ENCODE measurements at places on chromosomes 13 and 19.

- DNase-seq: no peak
Measured at GRCh38 chr19:17889609-17890214, 18.0 kb downstream of the SLC5A5 start.

- no peak for DNase-seq
Measured at GRCh38 chr13:37685206-37685605, 86.6 kb upstream of the POSTN start.

GRCh38 chr13:93146584-93147297 lies 79.9 kb upstream of the GPC6 start:
- no peak for DNase-seq

- no peak for DNase-seq
Measured at GRCh38 chr19:47032171-47032811, 12.7 kb downstream of the NPAS1 start.

GRCh38 chr19:55679343-55680257 lies 4.6 kb downstream of the EPN1 start:
- no peak for DNase-seq

DNA sequence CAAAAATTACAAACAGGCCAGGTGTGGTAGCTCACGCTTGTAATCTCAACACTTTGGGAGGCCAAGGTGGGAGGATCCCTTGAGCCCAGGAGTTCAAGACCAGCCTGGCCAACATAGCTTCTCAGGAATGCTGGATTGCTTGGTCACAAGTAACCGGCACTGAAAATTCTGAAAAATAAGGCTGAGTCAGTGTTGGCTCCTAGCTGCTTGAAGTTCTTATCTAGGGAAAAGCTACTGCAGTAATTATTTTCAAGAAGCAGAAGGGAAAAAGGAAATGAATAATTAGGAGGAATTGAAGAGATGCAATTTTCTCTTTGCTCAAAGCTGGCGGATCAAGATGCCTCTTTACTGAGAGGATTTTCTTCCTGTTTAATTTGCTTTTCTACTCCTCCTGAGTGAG lies 75.0 kb upstream of the GTF3A start:
- no peak for DNase-seq

DNA sequence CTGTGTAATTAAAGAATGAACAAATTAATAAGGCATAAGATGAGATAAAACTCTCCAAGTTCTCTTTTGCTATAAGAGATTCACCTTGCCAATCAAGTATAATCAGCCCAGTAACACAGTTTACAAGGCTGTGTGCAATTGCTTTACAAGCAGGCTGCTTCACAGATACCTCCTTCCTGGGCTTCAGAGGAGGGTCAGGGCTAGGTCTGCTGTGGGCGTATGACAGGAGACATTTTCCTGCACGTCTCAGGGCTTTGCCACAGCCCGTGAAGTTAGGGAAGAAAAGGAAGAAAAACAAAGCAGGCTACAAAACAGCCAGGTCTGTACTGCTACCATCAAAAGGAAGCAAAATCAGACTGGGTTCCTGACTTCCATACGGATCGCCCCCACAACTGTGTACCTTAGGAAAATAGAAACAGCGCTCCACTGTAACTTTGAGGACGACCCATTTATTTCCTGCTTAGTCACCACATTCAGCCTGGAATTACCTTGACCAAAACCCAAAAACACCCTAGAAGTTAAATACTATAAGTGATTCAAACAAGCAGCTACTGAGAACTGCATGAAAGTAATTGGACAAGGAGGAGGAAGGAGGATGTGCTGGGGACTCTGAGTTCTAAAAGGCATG lies 12.4 kb downstream of the EFNB2 start:
- DNase-seq: no peak

- no peak for DNase-seq
Measured at GRCh38 chr13:109998684-109999533, 212.5 kb upstream of the IRS2 start.

DNA sequence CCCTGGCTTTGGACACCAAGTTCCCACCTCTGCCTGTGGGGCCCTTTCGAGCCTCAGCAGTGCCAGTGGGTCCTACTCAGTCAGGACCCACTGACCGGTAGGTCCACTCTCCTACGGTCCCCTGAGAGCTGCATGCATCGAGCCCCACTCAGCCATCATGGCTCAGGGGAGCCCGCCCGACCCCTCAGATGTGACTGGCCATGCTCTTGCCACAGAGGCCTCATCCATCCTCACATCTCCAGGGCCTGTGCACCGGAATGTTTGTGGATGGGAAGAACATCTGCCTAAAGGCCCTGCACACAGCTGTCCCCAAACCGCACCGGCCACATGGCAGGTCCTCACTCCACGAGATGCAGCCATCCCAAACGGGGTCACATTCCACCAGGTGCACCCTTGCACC lies 52.6 kb upstream of the C13orf46 start:
- no peak for DNase-seq

DNA sequence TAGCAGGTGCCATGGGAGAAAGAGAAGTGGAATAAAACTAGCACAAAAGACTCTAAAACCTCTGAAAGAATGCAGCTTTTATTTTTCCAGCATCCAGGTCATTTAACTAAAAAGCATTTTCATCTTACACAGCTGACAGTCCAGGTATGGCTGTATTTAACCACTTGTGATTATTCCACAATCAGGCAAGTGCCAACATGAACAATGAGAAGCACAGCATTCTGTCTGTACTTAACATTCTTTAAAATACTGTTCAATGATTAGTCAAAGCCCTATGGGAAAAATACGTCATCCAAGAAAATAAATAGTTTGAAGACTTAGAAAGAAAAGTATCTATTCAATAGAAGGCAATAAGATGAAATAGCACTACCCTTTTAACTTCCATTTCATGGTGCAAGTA lies 246.9 kb downstream of the LIG4 start:
- no peak for DNase-seq

- DNase-seq: no peak
Measured at GRCh38 chr19:49874503-49875157, 2.5 kb downstream of the AKT1S1 start.

GRCh38 chr19:38743394-38744297 lies 628 bp downstream of the CAPN12 start:
- DNase-seq: no peak

- no peak for DNase-seq
Measured at GRCh38 chr13:109840201-109840892, 54.0 kb upstream of the IRS2 start.

DNA sequence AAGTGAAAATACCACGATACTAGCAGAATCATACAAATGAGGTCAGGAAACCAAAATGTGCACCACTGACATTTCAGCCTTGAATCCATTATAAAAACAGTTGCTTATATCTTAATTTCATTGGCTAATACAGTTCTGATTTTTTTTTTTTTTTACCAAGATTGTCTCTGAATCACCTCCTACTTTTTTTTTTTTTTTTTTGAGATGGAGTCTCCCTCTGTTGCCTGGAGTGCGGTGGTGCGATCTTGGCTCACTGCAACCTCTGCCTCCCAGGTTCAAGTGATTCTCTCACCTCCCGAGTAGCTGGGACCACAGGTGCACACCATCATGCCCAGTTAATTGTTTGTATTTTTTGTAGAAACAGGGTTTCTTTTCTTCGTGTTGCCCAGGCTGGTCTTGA lies 270.2 kb downstream of the LMO7 start:
- no peak for DNase-seq

DNA sequence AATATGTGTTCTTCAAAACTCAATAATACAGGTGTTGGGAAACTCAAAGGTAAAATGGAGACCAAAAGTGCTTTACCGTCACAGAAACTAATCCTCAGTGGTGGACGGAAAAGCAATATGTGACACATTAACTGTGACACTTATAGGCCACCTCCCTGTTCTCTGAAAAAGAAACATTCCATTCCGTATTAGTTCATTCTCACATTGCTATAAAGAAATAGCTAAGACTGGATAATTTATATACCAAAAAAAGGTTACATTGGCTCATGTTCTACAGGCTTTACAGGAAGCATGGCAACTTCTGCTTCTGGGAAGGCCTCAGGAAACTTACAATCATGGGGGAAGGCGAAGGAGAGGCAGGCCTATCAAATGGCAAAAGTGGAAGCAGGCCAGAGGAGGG lies 435.3 kb upstream of the HTR2A start:
- no peak for DNase-seq

DNA sequence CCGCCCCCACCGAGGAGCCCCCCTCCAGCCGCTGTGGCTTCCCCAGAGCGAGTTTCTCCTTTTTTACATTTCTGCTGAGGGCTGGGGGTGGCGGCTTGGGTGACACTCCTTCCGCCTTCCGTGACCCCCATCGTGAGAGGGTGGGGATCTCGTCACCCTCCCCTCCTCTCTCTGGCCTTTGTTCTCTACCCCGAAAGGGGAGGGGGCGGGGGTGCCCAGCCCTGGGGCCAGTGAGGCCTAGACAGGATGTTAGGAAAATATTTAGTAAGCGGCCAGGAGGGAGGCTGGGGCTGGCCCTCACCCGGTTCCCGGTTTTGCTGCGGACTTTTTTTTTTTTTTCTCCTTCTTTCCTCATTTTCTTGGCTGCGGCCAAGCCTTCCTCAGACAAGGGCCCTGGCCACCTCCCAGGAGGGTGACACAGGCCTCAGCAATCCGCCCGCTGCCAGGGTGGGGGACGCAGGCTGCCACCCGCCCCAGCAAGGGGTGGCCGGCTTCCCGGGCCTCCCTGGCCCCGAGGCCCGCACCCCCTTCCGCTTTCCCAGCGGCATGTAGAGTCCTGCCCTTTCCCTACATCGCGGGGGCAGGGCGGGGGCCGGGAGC lies 3.9 kb downstream of the MIDN start:
- peak; percentile 91 for DNase-seq

GRCh38 chr13:26324867-26325266 lies 70.9 kb downstream of the CDK8 start:
- DNase-seq: no peak

DNA sequence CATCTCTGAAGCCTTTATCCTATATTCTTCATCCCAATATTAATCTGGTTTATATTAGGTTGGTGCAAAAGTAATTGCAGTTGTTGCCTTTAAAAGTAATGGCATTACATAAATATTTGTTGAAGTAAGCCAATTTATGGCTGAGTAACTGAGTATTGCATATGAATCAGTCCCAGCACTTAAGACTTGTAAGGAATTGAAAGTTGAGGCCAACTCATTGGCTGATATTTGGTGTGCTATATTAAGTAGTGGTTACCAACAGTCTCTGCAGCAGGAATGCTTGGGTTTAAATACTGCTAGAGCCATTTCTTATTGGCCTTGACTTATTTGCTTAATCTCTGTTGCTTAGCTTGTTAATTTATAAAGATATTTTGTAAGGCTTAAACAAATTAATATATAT lies 460.7 kb downstream of the GPC6 start:
- no peak for DNase-seq

DNA sequence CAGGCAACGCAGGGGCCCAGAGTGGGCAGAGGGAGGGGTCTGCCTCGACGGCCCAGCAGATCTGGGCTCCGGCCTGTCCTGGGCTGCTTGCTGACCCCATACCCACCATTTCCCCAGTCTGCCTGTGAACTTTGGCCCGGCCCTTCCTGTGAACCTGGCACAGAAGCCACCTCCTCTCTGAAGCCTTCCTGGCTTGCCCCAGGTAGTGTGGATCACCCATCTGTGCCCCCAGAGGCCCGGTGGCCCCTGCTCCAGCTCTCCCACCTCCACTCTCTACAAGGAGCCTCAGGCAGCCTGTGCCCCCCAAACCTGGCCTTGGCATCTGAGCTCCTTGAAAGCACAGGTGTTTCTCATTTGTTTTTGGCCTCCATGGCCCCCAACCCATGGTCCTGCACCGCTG lies 15.7 kb downstream of the PLEKHF1 start:
- no peak for DNase-seq

- no peak for DNase-seq
Measured at GRCh38 chr13:98372876-98373275, 195.8 kb upstream of the RNF113B start.

DNA sequence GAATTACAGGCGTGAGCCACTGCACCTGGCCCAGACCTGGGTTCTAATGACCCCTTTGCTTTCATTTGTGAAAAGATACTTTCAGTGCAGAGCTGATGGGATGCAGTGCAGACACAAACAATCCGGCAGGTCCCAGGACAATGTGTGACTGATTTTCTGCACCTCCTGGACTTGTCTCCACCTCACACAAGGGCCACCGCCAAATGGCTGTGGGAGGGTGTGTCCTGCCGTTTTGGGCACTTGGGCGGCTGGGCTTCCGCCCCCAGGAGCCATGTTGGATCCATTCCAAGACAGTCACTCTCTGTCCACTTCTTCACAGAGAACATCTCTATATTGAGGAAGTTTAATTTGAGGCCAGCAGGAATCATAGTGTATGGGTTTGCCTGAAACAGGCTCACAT lies 112.3 kb upstream of the ZNF507 start:
- DNase-seq: no peak

DNA sequence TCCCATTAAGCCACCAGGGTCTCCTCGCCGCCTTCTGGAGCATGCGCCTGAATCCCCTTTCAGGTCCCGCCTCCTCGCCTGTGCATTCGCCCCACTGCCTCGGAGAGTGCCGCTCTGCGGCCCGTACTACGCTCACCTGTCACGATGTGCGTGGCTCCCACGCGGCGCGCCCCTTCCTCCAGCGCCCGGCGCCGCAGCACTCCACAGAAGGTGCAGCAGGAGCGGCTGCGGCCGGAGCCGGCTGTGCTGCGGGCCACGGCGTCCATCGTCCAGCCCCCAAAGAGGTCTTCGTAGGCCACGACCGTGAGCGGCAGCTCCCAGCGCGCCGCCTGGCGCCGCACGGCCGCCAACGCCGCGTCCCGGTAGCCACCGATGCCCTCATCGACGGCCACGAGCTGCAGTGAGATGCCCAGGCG lies 4.3 kb downstream of the CTU1 start:
- no peak for DNase-seq

- DNase-seq: no peak
Measured at GRCh38 chr13:45132369-45133064, 12.2 kb downstream of the GTF2F2 start.

DNA sequence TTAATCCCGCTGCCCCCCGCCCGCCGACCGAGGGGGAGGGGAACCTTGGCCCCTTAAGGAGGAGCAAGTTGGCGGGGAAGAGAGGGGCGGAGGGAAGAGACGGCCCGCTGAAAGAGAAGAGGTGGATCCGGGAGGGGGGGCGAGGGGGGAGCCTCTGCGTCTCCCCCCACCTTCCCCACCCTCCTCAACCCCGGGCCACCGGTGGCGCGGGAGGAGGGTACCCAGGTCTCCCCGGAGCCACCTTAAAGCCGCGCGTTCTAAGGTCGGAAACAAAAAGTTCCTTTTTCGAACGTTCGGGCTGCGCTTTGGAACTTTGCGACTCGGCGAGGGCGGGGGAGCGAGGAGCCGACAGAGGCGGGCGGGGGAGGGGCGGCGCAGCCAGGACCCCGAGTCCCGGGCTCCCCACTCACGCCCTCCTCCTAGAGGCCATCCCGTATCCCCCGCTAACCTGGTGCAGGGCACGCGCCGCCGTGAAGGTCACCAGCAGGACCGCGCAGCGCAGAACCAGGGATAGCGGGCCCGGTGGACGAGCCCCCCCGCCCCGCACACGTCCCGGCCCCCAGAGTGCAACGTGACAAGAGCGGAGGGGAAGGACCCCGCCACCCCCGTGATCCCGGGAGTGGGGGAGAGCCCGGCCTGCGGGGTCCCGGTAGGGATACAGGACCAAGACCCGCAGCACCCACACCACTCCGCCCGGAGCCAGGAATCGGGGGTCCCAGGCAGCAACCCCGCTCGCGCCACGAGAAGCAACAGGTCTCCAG lies 659 bp downstream of the ERF start:
- peak; percentile 87 for DNase-seq

All from globus pallidus (tissue), 1 donor.